CD4-positive, alpha-beta T cell treated with Interleukin-4 for 1 hour (primary cell): ENCODE measurements at places on chromosomes 2 and 18.

DNA sequence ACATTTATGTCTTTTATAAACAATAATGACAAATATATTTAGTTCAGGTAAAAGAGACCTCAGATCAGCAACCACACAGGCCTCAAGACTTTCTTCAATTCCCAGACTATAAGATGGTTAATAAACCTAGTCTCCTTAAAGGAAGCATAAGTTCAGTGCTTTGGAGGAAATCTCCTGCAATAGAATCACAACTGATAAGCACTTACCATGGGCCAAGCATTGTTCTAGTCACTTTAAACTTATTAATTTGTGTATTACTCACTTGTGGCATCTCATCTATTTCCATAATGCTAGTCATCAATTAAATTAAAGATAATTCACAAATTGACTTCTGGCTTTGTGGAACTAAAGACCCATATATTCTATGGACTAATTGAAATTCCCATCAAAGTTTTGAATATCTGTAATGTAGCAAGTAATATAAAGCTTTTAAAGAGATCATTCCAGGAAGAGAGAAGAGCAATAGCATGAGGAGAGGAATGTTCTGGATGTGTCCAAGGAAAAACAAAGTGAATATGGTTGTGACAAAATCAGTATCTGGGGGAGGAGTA is 42.2 kb downstream of the COL3A1 start:
- DNase-seq: no peak

GRCh38 chr18:74081966-74082741 is 65.5 kb downstream of the FBXO15 start:
- DNase-seq: peak; percentile 74

DNA sequence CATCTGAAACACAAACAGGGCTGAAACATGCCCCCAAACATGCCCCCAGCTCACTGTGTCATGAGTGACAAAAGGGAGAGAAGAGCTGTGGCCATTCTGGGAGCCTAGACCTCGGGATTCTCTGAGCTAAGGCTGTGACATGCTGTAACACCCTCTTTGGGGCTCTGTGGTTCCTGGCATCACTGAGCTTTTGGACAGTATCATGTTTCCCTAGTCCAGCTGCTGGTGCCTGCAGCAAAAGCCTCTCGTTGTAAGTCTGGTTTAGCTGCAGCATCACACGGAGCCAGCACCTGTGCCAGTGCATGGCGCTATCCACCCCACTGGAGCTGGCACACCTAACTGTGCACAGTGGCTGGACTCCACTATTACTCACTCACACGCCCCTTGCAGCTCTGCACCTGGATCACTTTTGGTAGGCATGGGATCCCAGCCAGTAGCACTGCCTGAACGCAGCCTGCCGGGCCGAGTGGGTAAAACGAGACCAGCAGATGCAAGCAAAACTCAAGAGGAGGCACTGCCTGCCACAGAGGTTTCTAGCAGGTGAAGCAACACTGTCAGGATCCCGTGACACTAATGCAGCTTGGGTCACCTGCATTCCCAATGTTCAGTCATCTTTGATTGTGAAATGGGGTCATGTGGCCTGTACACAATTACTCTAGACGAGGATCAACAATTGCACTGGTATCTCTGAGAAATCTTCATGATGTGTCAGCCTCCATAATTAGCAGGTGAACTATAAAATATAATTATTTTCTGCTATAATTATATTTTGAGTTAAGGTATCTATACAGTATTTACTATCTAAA is 547.2 kb downstream of the ZNF804A start:
- DNase-seq: no peak

GRCh38 chr18:22441638-22442037 is 23.9 kb upstream of the CTAGE1 start:
- no peak for DNase-seq

GRCh38 chr2:229043681-229044080 is 227.4 kb downstream of the PID1 start:
- DNase-seq: no peak

DNA sequence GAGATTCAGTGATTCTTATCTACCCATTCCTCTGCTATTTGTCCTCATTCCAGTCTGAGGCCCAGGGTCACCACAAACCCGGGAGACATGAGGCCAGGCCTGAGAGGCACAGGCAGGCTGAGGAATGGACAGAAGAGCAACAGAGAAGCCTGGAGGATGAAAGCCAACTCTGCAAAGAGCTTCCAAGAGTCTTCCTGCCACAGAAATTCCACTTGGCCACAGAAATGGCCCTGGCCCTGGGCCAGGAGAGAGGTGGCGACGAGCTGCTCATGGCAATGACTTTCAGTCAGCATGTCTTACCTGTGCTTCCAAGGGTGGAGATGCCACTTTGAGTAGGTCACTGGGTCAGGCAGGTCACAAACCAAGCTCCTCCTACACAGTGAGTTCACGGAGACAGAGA is 155.3 kb upstream of the PKDCC start:
- no peak for DNase-seq

DNA sequence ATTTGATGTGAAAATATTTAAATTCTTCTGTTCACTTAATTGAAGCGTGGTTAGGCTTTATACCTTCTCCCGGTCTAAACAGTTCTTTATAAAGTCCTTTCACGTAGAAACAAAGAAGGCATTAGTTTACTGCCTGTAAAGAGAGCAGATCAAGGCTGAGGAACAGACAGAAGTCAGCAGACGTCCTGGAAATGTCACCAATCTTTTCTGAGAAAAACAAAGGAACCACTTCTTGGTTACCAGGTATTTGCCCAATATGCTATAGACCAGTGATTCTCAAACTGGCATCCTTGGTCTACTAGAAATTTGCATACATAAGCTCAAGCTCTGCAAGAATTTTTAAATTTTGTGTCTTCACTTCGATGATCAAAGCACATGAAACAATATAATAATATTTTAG is 89.2 kb upstream of the STK17B start:
- DNase-seq: peak; percentile 48

DNA sequence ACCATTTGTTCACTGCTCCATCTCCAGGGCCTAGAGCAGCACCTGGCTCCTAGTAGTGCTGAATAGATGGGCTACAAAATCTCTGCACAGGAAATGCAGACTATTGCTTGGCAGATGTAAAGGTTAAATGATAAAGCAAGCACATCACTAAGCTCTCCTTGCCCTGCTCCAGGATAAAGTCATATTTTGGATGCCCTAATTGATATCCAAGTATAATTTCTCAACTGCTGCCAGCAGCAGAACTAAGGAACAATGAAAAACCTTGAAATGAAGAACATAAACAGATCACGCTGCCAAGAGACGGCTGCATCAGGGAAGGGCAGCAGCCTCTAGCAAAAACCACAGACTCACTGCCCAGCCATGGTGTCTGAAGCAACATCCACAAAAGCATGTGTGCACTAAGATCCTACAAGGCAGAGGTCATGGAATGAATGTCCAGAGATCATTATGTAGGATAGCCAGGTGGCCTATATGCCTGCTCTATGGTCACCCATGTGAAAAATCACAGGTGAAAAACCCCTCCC is 134.7 kb downstream of the TMEM163 start:
- no peak for DNase-seq

- peak; percentile 54 for DNase-seq
Measured at GRCh38 chr18:69897397-69898108, 50.1 kb downstream of the CD226 start.

- no peak for DNase-seq
Measured at GRCh38 chr2:7524195-7524594, 607.0 kb downstream of the RNF144A start.

DNA sequence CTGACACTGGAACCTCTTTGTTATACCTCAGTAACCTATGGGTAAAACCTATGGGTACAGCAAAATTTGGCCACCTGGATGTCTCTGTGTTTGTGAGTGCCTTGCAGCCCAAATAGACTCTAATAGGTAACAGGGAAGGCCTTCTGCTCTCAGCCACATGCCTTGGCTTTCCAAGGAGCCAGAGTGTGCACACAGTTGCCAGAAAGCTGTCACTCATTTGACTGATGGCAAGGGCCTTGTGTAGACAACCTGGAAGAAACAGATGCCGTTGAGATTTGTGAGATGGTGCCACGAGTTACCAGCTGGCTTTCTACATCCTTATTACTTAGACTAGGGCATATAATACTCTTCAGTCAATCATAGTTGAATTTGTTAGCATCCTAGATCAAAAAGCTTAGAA is 90.1 kb upstream of the RAB12 start:
- DNase-seq: no peak

DNA sequence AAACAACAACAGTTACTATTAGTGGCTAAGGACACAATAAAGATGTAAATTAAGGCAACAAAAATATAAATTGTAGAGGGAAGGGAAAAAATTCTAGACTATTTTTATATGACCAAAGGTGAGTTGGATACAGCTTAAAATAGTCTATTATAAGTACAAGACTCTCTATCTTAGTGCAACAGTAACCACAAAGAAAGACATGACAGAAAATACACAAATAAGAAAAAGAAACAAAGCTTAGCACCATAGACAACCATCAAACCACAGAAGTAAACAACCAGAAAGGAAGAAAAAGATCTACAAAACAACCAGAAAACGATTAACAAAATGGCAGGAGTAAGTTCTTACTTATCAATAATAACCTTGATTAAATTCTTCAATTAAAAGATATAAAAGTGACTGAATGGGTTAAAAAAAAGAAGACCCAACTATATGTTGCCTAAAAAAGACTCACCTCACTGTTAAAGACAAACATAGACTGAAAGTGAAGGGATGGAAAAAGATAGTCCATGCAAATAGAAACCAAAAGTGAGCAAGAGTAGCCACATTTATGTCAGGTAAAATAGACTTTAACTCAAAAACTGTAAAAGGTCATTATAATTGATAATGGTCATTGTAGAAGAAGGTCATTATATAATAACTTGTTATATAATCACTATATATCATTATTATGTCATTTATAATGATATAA is 62.5 kb downstream of the USP40 start:
- DNase-seq: no peak

DNA sequence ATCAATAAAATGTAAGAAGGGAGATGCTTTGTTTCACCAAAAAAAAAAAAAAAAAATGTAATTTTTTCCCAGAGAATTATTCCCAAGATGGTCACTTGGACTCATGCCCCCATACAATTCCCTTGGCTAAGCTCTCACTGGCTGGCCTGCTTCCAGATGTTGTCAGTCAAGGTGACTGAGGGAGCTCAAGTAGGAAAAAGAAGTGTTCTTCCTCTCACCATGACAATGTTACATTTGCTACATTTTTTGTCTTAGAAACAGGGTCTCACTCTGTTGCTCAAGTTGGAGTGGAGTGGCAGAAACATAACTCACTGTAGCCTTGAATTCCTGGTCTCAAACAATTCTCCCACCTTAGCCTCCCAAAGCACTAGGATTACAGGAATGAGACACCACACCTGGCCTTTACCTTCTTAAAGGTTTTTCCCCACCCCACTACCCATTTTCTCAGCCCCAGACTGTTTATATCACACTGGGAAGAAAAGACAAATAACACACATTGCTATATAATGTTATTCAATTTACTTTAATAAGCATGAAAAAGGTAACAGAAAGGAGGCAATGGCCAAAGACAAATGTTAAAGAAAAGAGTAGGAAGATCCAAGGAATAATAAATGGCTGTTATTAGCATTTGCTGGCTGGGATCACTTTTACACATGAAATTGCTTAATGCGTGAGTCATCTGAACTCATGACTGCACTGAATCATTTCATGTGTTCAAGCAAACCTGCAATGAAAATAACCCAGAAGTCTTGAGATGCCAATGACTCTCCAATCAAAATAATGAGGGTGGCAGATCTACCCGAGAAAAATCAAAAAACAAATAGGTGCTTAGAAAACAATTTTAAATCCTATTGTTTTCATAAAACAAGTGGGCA is 45.2 kb downstream of the ACVR1 start:
- DNase-seq: no peak

DNA sequence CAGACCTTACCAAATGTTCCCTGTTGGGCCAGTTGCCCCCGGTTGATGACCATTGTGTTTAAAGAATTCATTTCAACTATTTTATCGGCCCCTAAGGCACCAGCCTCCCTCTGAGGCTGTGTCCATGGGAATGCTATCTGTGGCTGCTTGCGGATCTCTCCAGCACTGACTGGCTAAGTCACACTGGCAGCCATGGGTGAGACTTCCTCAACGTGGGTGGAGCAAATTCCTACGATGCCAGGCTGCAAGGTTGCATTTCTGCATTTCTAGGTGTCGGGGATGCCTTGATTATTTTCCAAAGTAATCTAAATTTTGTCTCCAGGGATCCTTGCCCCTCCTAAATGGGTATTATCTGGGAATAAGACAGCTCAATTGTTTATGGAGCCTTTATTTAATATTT is 6.2 kb downstream of the CXCR4 start:
- DNase-seq: no peak

- no peak for DNase-seq
Measured at GRCh38 chr2:28357055-28357454, 35.6 kb upstream of the FOSL2 start.

DNA sequence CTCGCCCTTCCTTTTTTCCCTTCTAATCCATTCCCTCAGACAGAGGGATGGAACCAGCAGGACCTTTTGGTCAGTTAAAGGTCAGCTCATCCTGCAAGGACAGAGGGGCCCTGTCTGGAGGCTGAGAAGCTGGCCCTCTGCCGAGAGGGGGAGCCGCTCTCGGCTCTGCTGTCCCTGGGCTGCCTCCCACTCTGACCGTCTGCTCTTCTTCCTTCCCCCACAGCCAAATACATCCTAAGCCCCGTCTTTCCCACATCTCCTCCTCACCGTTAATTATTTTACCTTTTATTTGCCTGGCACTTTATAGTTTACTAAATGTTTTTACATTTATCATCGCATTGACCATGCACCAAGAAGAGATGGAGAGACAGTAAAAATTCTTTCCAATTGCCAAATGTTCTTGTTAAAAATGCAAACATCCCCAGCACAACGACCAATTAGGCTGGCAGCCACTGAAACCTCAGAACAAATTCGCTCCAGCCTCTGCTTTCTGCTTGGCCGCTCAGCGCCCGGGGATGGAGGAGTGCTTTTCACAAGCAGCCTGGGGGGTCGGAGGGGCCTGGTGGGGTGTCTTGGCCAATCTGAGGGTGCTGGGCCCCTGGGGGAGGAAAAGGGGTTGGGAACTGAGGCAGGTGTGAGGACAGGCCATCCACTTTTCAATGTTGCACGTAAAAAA is 123.7 kb downstream of the TNS1 start:
- no peak for DNase-seq

GRCh38 chr2:107545066-107545465 is 281.6 kb upstream of the RGPD4 start:
- no peak for DNase-seq

GRCh38 chr2:222608081-222608480 is 47.8 kb downstream of the FARSB start:
- DNase-seq: no peak
